Activated T-cell treated with anti-CD3 and anti-CD28 coated beads, Interleukin-2, amount 50 U/mL, for 4 hours (primary cell): ENCODE measurements at places on chromosomes 11 and 22. TPM values are rescaled to one million over a fixed set of nuclear protein-coding genes. Genes with fewer than 3 reads are reported as not detected.

ROM1 gene
- 5.8 TPM for total RNA-seq

GDPD4 gene
- not detected for total RNA-seq

CRACR2B gene
- 0.18 TPM for total RNA-seq

OR51B5 gene
- total RNA-seq: not detected

SF3A1 gene
- total RNA-seq: 335 TPM

SOX6 gene
- 0.47 TPM for total RNA-seq

KLHL35 gene
- 1.3 TPM for total RNA-seq

UPK3A gene
- not detected for total RNA-seq

CD59 gene
- 30.0 TPM for total RNA-seq

CDC42EP1 gene
- 0.35 TPM for total RNA-seq

ARAP1 gene
- 52.3 TPM for total RNA-seq

TYR gene
- total RNA-seq: not detected

SPTBN2 gene
- 0.81 TPM for total RNA-seq

VSIG10L2 gene
- not detected for total RNA-seq

CD248 gene
- 0.82 TPM for total RNA-seq

SMC1B gene
- 0.18 TPM for total RNA-seq

C11orf97 gene
- total RNA-seq: not detected

MYEOV gene
- 0.50 TPM for total RNA-seq

CCDC88B gene
- total RNA-seq: 87.4 TPM

PCSK7 gene
- total RNA-seq: 123 TPM

OR51I1 gene
- total RNA-seq: not detected

SDHAF2 gene
- 48.4 TPM for total RNA-seq

SCO2 gene
- total RNA-seq: 14.4 TPM

FAM83F gene
- 2.1 TPM for total RNA-seq

USP2 gene
- total RNA-seq: 0.53 TPM
